ENCODE measurements at places on chromosomes 1 and 21.

DNA sequence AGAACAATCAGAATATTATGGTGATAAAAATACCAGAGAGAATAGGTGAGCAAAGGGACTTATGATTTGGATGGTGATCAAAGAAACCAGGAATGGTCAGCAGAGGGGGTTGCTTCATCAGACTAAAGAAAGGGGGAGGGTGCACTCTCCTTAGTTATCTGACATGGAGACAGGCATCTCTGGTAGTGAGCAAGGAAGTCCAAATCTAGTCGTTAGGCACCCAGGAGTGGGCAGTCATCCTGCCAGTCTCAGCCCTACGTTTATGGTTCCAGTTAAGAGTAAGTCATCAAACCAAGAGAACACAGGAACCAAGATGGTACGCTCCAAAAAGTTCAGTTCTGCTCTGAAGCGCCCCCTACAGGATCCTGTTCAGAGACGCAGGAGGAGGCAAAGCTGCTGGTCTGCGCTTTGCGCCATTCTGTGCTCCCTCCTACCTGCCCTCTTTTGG, 28.6 kb downstream of the EBNA1BP2 start:
- DNase-seq = no peak

- no peak for DNase-seq
These were observed 110.3 kb downstream of the ODF2L start for GRCh38 chr1:86285796-86286195.

DNA sequence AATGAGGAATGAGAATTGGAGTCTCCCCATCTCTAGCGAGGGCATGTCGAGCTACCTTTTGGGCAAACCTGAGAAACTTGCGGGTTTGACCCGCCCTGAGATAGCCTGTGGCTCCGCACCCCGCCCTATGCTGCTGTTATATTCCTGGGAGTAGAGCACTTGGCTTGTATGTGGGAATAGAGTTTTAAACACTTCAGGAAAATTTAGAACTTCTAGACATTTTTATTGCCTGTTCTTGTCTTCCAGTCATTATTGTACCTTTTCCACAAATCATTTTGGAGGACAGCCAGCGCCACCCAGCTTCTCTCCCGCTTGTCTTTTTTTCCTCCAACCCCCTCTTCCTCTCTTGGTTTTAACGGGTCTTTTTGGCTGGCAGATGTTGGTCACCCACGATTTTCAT, 738 bp downstream of the GNPAT start:
- peak; percentile 20 for DNase-seq

DNA sequence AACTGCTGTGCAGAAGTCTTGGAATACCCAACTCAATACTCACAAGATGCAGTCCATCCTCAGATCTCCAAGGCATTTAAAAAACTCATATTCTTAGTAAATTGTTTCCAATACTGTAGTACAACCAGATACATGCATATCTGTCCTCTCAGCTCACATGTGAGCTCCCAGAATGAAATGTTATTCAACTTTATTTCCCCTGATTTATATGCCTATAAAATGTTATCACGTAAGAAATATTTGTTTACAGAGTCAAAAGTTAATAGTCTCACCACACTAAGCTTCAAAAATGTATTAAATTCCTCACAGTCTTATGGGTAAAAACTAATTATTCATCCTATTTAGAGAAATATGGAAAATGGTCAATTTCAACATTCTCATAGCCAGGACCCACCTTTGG, 56.6 kb downstream of the LTN1 start:
- no peak for DNase-seq

DNA sequence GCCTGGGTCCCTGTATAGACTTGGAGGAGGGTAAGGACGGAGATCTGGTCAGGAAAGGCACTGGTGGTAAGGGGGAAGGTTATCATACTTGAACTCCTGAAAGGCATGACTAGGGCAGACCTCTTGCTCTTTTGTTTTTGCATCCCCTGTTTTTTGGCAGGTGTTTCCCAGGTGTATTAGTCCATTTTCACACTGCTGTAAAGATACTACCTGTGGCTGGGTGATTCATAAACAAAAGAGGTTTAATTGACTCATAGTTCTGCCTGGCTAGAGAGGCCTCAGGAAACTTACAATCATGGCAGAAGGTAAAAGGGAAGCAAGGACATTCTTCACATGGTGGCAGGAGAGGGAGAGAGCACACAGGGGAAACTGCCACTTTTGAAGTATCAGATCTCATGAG, 57.2 kb upstream of the APOBEC4 start:
- DNase-seq = no peak

DNA sequence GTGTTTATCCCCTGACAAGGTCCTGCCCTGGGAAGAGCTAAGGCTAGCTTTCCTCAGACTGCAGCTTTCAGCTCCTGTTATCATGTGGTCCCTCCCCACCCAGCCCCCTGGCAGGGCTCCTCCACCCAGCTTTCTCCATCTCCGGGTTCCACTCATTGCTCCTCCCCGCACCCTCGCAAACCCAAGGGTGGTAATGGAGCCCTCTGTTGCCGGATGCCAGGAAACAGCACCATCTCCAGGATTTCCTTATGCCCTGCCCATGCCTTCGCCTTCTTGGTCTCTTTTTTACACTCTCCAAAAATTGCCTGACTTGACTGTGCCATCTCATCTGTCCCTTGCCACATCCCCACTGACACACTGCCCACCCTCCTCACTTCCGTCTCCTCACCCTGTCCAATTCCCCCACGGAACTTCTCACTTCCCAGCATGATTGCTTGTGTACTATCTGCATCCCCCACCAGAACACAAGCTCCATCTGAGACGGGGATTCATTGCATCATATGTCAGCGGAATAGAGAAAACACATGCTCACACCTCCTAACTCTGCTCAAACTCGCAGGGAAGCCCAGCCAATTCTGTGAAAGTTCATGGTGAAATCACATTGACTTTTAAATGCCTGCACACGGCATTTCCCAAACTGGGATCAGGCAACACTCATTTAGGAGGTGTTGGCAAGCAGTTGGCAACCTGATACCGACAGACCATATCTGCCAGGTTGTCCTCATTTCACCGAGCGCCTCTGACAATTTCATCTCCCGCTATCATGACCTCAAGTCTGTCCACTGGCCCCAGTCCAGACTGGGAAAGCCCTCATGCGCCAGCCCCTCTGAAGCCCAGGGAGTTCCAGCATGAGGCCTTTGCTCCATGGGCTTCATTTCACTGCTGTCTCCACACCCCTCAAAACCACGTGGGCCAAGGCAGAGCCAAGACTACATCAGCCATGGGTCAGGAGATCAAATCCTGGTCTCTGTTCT, 201.1 kb downstream of the MATN1 start:
- no peak for DNase-seq

DNA sequence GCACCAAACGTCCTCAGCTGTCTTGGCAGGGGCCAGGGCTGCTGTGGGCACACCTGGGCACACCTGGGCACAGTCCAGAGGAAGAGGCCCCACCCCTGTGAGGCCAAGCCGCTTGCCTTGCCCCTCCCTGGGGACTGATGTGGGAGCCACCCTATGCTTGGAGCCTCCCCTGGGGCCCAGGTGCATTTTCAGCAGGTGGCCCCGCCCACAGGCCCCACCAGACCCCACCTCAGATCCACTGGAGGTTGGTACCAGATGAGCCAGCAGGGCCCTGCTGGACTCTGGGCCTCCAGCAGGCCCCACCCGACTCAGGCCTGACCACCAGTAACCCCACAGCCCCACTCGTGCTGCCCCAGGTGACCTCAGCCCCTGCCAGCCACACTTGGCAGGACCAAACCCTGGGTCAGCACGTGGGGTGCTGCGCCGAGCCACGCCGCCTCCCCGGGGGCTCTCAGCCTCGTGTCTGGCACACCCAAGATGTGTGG, 8.8 kb downstream of the SLC19A1 start:
- DNase-seq = no peak

GRCh38 chr1:82788660-82789059, 987.9 kb downstream of the ADGRL2 start:
- no peak for DNase-seq

DNA sequence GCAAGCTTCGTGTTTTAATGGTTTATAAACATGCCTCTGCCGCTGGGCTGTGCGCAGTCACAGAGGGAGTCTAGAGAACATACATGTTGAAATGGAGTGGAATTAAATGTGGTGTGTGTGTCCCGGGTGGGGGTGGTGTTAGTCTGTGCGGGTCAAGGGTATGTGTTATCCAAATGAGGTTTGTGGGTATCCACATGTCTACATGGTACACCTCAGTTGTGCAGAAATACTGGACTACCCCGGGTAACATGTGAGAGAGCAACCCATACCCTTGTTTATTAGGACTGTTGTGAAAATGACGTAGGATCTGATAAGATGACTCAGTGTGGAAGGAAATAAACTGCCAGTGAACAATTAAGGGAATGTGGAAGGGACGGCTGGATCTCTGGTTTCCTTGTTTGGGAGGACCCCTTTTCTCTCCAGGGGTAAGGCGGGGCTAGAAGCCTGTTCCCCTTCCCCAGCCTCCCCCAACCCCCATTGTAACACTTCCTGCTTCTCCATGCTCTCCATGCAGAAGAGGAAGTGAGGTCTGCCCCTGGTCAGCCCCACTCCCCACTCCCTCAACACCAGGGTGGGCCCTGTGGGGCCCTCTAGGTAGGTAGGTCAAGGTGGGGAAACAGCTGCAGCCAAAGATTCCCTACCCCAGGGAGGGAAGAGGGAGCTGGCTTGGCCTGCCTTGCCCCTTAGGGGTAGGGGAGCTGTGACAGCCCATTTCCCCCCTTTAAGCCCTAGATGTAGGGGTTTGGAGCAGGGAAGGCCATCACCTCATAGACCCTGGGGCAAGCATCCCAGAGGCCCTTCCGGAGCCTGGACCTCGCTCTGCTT, 690 bp downstream of the EPS8L3 start:
- DNase-seq = peak; percentile 10

DNA sequence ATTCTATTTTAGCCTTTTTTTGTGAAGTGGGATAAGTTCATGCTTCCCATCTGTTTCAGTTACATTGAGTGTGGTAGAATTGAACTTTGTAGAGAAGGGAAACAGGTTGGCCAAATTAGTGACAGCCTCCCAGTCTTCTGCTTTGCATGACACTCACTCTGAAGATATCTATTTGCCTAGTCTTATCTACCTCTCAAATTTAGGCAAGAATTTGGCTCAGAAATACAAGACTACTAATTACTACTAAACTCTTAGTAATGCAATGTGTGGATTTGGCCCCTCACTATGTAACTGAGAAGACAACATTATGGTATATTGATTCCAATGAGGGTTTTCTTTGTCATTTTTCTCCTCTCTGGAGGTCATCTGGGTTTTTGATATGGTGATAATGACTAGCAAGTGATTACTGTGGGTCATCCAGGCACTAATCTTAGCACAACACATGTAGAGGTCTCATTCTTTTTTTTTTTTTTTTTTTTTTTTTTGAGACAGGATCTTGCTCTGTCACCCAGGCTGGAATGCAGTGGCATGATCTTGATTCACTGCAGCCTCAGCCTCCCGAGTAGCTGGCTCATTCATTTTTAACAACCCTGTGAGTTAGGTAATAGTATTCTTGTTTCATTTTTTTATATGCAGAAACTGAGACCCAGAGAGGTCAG, 6.3 kb downstream of the FAM20B start:
- DNase-seq = no peak

DNA sequence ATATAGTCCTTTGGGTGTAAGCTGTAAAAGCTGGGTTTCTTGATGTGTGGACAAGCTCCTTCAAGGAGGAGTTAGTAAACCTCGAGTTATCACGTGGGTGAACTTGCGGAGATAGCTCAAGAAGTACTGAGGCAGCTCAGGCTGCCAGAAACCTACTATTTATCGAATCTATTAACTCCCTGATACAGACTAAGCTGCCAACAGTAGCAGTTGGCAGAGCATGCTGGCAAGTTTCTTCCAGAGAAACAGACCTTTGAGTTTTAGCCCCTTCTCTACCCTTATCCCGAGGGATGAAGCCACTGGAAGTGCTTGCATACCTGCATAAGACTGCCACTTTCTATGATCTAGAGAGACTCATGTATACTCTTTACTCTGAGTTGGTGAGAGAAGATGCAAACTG, 624.5 kb upstream of the USP24 start:
- no peak for DNase-seq

GRCh38 chr1:34688006-34688741, 66.7 kb upstream of the GJB5 start:
- no peak for DNase-seq

DNA sequence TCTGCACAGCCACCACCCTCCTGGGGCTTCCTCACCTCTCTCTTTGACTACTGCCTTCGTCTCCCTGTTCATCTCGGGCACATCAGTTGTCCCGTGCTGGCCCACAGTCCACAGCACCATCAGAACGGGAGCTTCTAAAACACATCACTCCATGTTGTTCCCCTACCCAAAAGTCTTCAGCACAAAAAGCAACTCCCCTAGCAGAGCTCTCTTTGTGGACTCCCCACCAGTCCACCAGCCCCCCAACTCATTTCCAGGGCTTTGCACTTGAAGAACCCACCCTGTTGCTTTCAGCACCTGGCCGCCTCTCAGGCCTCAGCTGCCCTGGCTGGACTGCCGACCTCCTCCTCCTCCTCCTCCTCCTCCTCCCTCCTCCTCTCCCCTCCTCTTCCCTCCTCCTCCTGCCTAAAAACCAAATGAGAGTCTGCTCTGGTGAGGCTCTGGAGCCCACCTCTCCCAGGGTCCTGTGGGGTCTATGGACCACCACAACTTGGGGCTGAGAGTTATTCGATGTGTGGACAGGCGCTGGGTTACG, 251.2 kb upstream of the VAMP3 start:
- DNase-seq = no peak

DNA sequence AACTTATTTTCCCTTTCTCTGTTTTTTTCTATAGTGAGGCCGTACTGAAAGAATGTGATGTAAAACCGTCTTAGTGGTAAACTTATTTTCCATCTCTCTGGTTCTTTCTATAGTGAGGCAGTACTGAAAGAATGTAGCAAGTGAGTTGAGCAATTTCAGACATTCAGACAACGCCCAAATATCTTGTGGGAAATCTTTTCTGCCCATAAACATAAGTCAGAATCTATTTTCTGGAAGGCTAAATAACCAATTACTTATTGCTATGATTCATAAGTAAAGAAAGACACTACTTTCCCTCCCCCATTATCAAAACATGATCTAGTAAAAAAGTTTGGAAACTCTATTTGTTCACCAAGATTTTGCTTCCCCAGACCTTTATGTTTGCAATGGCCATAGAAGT, 18.8 kb upstream of the SCCPDH start:
- no peak for DNase-seq

- no peak for DNase-seq
These were observed 242.6 kb downstream of the ZNF648 start for GRCh38 chr1:181818943-181819342.

DNA sequence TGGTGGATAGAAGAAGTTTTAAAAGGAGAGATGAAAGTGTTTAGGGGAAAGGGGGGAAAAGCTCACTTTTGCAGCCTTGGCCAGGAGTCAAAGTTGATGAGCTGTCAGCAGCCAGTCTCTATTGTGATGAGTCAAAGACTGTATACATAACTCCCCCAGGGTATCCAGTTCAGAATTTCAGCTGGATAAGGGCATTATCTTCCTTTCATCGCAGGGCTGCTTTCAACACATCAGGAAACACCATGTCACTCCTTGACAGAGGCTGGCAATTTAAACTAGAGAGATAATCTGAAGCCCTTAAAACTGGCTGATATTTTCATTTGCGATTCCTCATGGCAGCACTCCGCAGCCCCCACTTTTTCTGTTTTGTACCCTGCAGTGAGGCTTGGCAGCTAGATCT, 328.5 kb downstream of the TBX15 start:
- no peak for DNase-seq
